ENCODE measurements at places on chromosomes 6 and 20.

- DNase-seq, result no peak
Observed at GRCh38 chr20:61799394-61799923, 266.2 kb downstream of the TAF4 start.

GRCh38 chr6:104509355-104509754, 350.4 kb downstream of the HACE1 start:
- no peak for DNase-seq

DNA sequence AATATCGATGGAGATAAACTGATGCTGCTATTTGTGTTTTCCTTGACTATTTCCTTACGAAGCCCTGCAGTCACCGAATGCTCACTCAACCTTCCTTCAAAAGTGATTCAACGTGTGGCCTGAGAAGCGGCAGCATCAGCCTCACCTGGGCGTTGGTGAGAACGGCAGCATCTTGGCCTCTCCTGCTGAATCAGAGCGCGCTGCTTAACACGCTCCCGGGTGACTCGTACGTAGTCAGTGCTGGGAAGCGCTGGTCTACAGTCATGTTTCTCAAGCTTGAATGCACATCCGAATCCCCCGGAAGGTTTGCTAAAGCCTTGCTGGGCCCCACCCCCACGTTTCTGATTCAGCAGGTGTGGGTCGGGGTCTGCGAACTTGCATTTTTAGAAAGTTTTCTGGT, 214.1 kb upstream of the RREB1 start:
- DNase-seq, result no peak

GRCh38 chr6:75581231-75581630, 20.4 kb upstream of the SENP6 start:
- DNase-seq, result no peak

GRCh38 chr6:148973538-148974208, 226.8 kb downstream of the UST start:
- no peak for DNase-seq

DNA sequence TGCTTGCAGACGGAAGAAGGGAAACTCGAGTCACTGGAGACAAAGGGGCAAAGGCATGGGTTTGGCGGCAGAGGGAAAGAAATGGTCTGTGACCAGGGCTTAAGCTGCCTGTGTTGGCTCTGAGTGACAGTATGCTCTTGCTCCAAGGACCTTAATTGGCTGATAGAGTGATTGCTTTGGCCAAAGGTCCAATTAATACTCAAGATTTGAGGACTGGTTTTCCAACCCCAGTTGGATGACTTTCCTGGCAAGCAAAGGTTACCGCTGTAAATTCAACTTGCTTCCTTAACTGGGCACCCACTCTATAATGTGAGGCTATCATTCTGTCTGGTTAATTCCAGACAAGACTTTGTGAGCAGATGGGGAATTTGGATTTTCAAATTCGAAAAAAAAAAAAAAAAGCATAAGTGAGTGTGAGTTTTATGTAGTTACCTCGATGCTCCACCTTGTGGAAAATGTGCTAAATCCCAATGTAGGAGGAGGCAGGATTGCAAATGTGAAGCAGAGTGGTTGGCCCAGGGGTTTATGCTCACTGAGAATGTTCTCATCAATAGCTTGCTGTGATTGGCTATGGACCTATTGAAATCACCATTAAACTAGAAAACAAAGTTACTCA, 150.7 kb upstream of the GMDS start:
- no peak for DNase-seq

- no peak for DNase-seq
Observed at GRCh38 chr6:159578629-159579028, 114.4 kb downstream of the SOD2 start.

- no peak for DNase-seq
Observed at GRCh38 chr20:10653599-10654249, 20.1 kb downstream of the JAG1 start.

- no peak for DNase-seq
Observed at GRCh38 chr20:1465470-1466210, 1.0 kb downstream of the NSFL1C start.

- no peak for DNase-seq
Observed at GRCh38 chr6:13563009-13563408, 11.4 kb upstream of the SIRT5 start.

- DNase-seq, result no peak
Observed at GRCh38 chr6:158060455-158061360, 79.0 kb downstream of the SYNJ2 start.

DNA sequence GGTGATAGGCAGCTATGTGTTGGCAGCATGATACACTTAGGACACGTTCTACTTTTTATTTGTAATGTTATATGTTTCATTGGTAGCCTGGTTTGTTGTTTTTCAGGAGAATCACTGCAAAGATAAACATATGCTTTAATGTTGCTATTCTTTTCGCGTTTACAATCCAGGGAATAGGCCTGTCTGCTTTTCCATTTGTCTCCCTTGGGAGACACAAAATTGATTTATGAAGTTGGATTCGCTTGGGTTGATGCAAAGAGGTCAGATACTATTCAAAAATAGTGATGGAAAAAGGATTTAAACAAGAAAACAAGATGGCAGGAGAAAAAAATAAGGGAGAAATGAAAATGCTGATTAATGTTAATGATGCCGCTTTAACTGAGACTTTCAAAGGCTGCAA, 179.5 kb upstream of the SOX4 start:
- DNase-seq, result no peak

DNA sequence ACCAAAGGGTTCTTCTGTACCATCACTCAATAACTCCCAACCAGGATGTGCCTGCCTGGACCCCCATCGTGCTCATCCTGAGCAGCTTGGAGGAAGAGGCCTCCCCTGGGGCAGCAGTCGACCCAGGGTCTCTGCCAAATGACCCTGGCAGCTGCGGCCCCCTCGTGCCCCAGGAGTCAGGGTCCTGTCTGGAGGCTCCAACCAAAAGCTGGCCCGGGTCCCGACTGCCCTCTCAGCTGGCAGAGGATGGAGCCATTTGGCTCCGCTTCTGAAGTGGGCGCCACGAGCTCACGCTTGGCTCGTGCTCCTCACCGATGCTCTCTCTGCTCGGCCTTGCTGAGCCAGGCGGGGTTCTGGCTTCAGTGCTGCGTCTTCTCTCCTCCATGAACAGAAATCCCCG, 56.8 kb downstream of the TFAP2C start:
- DNase-seq, result no peak

DNA sequence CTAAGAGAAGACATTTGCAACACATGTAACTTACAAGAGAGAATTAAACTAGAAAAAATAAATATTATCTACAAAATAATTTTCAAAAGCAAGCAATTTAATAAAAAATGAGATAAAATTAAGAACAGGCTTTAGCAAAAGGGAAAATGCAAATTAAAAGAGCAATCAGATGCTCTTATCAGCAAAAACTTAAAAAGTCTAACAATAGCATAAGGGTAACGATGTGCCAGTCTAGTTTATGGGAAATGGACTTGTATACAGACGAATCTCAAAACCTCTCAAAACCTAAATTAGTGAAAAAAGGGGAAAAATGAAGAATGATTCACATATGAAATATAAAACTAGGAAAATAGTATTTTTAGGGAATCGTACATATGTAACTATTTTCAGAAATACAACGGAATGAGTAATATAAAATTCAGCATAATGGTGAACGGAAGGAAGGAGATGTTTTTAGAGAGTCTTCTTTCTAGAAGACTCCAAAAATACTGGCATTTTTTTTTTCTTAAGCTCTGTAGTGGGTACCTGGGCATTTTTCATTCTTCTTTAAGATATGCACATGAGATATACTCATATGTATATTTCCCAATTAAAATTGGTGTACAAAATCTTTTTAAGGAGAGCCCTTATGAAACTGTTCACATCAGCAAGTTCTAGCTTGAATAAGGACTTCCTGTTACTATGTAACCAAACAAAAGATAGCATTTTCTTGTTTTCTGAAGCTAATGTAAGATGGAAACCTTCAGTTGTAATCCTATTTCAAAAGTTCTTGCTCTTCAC, 927 bp upstream of the MANEA start:
- DNase-seq, result no peak

GRCh38 chr20:49166534-49167449, 21.3 kb downstream of the STAU1 start:
- no peak for DNase-seq

DNA sequence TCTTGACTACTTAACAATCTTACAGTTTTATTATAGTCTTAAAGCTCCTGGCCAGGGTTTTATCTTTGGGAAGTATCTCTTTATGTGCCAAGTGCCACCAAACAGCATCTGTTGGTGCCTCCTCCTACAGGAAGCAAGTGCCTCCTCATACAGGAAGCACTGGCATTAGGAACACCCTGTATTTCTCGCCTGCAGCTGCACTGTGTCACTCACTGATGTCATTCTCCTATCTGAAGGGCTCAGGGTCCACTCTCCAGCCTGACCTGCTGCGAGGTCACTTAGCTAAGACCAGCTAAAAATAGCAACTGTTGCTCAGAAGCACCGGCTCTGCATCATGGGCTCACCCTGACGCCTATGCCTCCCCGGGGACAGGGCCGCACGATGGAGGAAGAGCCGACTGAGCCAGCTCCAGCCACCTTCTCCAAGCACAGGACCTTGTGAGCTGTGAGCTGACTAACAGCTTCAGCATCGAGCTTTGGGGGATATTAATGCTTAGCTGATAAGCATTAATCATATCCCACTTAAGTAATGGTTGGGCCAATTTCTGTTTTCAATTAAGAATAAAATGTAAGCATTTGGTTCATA, 66.3 kb upstream of the CD93 start:
- DNase-seq, result no peak

DNA sequence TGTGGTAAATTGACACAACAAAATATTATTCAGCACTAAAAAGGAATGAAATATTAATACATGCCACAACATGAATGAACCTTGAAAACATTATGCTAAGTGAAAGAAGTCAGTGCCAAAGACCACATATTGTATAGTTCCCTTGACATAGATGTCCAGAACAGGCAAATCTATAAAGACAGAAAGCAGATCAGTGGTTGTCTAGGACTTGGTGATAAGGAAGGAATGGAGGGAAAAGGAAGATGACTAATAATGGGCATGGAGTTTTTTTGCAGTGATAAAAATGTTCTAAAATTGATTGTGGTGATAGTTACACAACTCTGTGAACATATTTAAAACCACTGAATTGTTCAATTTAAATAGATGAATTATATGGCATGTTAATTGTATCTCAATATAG, 32.5 kb downstream of the TBX18 start:
- no peak for DNase-seq

GRCh38 chr6:97842521-97842920, 559.5 kb upstream of the MMS22L start:
- DNase-seq, result no peak

DNA sequence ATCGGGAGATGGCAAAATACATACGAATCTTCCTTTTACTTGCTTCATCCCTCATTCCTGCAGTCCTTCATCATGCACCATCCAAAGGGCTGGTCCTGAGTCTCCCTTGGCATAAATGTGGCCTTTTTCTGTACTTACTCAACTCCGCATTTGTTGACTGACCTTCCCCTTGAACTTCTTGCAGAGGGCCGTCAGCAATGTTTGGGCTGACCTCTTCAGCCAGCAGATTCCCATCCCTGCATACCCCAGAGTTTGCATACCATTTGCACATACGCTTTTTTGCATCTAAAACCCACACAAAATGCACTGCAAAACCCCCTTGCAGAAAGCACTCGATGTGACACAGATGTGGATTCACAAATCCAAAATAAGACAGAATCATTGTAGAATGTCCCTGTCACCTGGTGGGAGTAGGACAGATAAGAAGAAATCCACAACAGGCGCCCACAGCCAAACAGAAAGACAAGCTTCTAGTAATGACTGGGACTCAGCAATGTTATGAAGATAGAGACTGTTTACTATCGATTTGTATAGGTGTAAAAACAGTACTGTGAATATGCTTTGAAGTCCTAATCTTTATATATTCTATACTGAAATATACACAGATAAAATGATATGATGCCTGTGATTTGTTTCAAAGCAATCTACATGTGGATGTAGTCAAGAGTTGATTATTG, 45.8 kb downstream of the TBC1D7 start:
- no peak for DNase-seq

DNA sequence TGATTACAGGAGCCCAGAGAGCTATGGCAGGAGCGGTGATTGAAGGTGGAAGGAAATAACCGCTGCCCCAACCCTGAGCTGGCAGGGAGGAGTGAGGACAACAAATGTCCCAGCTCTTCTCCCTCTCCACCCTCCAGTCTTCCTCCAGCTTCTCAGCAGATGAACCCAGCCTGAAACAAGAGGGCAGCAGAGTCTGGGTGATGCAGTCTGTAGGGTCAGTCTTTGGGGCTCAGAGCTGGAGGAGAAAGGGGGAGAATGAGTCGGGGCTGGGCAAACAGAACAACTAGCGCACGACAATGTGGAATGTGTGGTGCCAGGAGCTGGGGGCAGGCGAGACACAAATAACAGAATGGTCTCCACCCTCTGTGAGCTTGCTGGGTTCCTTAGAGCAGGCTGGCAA, 4.5 kb upstream of the GUCA1A start:
- no peak for DNase-seq

- no peak for DNase-seq
Observed at GRCh38 chr6:3650076-3650958, 101.2 kb downstream of the PXDC1 start.

GRCh38 chr20:44111712-44112335, 75.2 kb downstream of the JPH2 start:
- DNase-seq, result no peak

DNA sequence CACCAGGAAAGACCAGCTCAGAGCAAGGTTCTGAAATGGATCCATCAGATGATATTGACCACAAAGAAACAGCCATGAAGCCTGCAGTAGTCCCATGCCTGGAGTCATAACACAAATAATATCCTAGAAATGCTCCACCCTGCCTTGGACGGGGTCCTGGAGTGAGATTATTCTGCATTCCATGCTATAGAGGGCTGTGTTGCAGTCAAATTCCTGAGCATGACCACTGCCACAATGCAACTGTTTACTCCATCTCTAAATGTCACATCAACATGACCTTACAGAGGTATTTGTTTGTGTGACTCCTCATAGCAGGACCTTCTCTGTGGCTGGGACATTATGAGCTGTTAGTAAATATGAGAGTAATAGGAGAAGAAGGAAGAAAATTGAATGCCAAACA, 257.5 kb upstream of the TCF21 start:
- no peak for DNase-seq

- DNase-seq, result no peak
Observed at GRCh38 chr20:21534886-21535285, 21.0 kb upstream of the NKX2-2 start.

DNA sequence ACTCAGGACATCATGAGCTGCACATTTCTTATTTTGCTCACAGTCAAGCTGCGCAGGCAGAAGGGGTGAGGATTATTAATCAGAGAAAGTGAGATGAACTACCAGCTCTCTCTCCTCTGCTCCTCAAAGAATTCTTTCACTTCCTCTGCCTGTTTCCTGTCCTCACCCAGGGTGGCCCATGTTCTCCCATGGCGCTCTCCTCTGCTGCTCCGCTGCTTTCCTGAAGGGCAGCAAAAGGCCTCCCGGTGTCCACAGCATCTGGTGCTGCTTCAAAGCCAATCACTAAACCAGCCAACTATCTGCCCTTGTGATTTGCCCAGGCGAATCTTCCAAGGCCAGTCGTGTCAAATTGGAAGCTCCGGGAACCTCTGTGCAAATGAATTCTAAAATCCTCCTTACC, 324.2 kb downstream of the TPBG start:
- no peak for DNase-seq

- DNase-seq, result no peak
Observed at GRCh38 chr6:2296781-2297180, 51.4 kb upstream of the GMDS start.

- DNase-seq, result no peak
Observed at GRCh38 chr20:48191200-48191599, 405.9 kb upstream of the SULF2 start.

- DNase-seq, result no peak
Observed at GRCh38 chr6:169415179-169415578, 161.5 kb upstream of the THBS2 start.
